ENCODE measurements at places on chromosomes 1 and 21. TPM values are rescaled to one million over a fixed set of nuclear protein-coding genes. Genes with fewer than 3 reads are reported as not detected.

GRCh38 chr1:151990058-151990855 is 3.4 kb downstream of the S100A10 start:
- DNase-seq: no peak

SLC6A17 gene
- total RNA-seq: 0.35 TPM

HSPB7 gene
- not detected for total RNA-seq

DNA sequence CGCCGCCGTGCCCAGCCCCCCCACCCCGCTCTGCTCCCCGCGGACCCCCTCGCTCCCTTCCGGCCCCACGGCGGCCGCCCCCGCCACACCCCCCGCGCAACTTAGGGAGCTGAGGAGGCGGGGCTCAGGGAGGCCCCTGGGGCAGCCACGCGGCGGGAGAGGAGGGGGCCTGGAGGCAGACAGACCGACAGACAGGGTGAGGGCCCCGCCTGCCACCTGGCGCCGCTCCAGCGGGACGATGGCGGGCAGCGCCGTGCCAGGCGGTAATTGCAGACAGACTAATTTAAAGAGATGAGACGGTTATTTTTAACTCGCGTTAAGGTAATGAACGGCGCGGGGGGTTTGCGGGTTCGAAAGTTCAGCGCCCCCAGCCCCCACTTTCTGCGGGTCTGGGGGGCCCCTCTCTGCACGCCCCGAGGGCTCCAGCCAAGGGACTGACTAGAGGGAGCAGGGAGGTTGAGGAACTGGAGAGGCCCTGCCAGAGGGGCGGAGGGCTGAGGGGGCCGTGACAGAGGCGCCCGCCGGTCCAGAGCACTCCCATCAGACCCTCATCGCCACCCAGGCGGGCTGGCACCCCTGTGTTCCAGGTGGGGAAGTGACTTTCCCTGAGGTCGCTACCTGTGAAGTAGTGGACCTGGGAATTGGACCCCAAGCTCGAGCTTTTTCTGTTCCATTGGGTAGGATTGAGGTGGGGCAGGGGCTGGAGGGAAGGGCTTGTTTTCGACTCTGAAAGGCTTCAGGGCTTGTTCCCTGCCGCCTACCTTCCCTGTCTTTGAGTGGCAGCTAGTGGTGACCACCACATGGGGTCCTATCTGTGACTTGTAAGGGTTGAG is 5.4 kb downstream of the FOXO6 start:
- no peak for DNase-seq

GRCh38 chr21:34986561-34987500 is 62.3 kb downstream of the RUNX1 start:
- DNase-seq: no peak

SLFNL1 gene
- not detected for total RNA-seq

DNA sequence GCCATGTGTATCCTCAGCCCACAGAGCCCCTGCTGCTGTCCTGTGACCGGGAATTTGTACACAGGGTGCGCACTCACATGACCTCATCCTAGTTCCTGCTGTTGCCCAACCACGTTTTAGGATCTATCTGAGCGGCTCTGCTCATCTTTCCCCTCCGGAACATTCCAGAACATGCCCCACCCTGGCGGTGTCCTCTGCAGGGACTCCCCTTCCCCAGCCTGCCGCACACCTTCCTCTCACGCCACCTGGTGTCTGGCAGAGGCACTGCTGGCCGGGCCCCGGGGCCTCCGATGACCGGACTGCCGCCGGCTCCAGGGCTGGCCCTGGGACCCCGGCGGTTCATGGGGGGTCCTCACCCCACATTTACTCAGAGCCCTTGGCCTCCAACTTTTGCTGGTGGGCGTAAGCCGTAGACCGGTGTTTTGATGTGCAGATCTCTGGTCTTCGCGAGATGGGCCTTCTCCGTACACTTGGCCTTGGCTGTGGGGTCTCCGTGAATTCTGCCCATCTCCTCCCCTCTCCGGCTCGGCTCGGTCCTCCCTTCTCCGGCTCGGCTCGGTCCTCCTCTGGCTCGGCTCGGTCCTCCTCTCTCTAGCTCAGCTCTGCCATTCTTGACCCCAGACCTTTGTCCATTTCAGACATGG is 29.5 kb downstream of the ARHGEF16 start:
- DNase-seq: no peak

DNA sequence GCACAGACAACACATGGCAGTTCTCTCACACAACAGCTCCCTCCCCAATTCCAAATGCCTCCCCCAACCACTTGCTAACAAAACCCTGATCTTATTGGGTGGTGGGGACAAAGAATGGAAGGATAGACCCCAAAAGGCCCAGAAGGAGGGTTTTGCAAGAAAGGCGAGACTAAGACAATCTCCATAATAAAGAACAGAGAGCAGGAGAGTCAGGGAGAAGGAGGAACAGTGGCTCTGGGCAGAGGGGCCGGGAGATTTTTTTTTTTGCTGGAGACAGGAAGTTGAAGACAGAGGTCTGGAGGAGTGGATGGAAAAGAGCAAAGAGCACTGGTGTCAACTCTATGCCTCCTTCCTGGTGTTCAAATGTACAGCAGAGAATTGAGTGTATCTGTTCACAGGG is 6.5 kb upstream of the C1QA start:
- DNase-seq: no peak

DNA sequence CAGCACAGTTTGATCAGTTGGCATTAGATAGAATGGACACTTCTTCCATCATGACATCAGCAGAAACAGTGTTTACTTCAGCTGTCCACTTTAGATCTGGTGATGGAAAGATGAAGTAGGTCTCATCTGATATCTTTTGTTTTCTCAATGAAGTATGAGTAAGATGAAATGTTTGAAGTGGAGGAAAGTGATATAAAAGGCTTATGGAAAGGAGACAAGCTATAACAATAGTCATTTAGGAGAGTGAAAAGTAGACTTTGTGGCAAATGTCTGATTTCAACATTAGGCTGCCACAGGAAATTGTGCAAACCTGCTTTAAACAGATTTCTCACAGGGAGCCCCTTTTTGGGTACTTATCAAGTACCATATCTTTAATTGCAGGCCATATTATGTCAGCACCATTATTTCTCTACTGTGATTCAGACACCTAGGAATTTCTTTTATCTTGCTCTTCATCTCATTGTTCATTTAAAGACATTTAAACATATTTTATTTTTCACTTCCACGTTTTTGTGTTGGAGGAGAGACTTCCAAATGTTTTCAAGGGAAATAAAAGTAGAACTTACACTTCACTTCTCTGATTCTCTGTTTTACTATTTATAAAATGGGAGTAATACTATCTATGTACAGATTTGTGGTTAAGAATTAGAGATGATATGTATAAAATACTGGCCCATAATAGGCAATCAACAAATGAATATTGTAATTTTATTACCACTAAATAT is 18.1 kb downstream of the PDC start:
- DNase-seq: no peak

SPRR4 gene
- total RNA-seq: not detected

CDK18 gene
- total RNA-seq: 4.6 TPM

GRCh38 chr1:26516987-26517765 is 12.4 kb upstream of the RPS6KA1 start:
- DNase-seq: no peak

DNA sequence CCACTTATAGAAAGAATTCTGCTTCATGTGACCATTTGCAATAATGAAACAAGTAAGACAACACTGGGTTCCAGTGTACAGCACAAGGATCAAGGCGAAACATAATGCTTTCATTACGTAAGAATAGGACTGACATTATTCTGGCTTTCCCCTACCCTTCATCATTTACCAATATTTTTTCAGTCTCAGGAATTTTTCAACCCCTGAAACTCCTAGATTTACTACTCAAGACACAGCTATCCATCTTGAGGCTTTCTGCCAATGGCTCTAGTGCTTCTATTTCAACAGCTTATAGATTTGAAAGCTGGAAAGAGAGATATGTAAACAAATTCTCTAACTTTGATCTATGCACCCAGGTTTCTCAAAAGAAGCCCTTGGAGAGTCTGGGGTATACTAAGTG is 48.4 kb downstream of the WLS start:
- DNase-seq: no peak

DNA sequence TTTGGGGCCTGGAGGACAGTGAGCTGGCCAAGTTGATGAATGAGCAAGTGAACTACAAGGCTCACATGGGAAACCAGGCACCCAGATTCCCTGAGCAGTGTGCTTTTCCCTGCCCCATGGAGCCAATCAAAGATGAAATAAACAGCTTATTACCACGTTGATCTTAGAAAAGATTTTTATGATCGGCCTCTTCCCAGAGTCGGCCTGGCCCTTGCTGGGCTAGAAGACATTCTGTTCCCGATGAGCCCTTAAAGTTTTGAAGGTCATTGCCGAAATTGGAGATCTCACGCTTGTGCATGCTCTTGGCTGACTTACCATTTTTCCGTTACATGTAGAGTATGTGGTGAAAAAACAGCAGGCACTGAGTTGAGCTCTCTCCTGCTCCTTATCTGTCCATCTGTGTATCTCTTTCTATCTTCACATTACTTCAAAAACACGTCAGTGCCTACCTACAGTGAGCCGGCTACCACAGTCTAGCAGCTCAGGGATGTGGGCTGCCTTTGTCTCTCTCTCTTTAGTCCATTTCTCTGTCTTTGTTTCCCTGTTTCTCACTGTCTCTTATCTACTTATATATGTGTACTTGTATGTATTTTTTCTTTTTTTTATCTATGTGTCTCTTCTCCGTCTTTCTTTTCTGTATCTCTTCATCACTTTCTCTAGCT is 248.8 kb upstream of the USP24 start:
- DNase-seq: no peak

DNA sequence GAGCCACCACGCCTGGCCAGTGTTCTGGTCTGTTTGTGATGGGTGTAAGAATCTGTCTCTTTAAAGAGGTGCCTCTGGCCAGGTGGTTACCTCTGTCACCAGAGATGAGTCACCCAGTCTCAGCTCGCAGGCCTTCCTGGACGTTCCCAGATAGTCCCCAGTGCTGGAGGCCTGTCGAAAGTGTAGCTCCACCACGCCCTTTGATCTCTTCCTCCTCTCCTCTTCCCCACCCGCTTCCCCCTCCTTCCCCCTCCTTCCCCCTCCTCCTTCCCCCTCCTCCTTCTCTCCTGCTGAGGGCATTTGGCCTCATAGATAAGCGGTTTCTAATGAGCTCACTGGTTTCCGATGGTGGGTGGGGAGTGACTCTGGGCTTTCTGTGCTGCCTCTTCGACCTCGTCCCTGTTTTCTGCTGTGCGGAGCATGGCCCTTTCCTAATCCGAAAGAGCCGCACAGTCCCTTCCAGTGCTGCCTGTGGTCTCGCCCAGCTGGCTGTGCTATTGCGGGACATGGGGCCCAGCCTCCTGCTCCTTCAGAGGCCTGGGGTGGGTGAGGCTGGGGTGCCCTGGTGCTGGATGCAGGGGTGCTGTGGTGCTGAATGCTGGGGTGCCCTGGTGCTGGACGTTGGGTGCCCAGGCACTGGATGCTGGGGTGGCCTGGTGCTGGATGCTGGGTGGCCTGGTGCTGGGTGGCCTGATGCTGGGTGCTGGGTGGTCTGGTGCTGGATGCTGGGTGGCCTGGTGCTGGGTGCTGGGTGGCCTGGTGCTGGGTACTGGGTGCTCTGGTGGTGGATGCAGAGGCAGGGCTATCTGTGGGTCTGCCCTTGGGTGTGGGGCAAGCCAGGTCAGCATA is 19.2 kb downstream of the AGPAT3 start:
- DNase-seq: no peak

DNA sequence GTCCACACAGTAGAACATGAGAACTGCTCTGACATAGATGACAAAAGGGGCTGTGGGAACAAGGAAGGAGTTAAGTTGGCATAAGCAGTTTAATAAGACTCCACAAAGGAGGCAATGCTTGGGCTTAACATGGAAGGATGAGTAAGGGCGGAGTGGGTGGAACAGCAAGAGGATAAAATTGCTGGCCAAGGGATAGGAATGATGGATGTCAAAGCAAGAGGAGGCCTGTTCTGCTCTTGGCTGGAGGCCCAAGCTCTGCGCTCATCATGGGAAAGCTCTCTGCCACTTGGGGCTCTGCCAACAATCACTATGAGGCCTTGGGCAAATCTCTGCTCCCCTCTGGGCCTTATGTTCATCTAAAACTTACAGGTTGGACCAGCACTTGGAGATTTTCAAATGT is 98.3 kb upstream of the CAMK1G start:
- no peak for DNase-seq

DNA sequence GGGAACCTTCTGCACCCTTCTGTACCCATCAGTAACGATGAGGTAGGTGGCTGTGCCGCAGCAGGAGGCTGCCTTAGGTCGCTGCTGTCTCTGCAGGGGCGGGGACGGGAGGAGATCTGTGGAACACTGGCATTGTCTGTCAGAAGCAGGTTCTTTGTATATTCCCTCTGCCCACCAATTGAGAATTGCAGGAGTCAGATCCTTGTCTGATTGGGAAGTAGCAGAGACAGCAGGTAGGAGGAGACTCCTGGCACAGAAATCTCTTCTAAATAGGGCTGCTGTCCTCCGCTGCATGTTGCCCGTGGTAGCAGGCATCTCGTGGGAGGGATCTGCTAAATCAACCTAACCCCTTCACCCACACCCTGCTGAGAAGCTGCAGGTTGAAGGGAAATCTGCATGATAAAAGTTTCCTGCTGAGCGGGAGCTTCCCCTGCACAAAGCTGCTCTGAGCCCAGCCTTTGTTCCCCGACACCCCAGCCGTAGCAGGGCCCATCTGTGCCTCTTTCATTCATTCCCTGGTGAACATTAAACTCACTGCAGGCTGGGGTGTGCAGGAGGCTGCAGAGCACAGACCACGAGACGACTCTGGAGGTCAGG is 15.9 kb downstream of the SARS1 start:
- no peak for DNase-seq

MXRA8 gene
- total RNA-seq: 137 TPM

- no peak for DNase-seq
These were observed 444.8 kb downstream of the KIF26B start for GRCh38 chr1:245599371-245600174.

PRRX1 gene
- total RNA-seq: 0.87 TPM

- DNase-seq: no peak
These were observed 2.6 kb downstream of the ADAMTS5 start for GRCh38 chr21:26964170-26964778.

DNA sequence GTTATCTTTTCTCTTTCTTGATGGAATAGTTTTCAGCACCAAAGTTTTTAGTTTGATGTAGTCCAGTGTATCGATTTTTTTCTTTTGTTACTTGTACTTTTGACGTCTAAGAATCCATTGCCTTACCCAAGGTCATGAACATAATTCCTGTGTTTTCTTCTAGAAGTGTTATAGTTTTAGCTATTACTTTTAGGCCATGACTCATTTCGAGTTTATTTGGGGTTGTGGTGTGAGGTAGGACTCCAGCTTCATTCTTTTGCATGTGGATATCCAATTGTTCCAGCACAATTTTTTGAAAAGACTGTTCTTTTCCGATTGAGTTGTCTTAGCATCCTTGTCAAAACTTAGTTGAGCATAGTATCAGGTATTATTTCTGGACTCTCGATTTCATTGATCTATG is 79.4 kb upstream of the SELENON start:
- no peak for DNase-seq

THEM5 gene
- not detected for total RNA-seq

DNA sequence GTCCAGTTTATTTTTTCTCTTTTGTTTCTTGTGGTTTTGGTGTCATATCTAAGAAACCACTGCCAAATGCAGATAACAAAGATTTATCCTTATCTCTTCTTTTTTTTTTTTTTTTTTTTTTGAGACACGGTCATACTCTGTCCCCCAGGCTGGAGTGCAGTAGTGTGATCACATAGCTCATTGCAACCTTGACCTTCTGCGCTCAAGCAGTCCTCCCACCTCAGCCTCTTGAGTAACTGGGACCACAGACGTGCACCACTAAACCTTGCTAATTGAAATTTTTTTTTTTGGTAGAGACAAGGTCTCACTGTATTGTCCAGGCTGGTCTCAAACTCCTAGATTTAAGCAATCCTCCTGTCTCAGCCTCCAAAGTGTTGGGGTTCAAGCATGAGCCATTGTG is 8.9 kb downstream of the SLC66A1 start:
- no peak for DNase-seq

All from epithelial cell of proximal tubule (primary cell).